ENCODE measurements at places on chromosomes 2 and 18.

- DNase-seq = no peak
Measured at GRCh38 chr2:98454500-98455235, 10.0 kb downstream of the INPP4A start.

GRCh38 chr2:141611-142010 is 95.3 kb upstream of the FAM110C start:
- DNase-seq = no peak

DNA sequence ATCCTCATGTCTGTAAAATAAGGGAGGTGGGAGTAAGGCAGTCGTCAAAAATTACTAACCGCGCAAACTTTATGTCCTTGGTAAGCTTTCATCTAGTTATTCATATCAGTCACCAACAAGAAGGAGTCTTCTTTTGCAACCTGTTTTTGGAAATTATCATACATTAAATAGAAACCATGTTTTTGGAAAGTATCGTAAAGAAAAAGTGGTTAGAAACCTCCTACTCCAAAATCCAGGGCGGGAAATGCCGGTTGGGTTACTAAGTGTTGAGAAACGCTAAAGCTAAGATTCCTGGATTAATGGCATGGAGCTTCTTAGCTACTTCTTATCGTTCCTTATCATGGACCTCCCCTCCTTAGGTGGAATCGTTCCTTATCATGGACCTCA is 778 bp downstream of the BBS5 start:
- no peak for DNase-seq

- DNase-seq = peak; percentile 60
Measured at GRCh38 chr2:12493031-12493513, 223.7 kb upstream of the TRIB2 start.

GRCh38 chr2:65675350-65675749 is 243.0 kb upstream of the SPRED2 start:
- DNase-seq = no peak

DNA sequence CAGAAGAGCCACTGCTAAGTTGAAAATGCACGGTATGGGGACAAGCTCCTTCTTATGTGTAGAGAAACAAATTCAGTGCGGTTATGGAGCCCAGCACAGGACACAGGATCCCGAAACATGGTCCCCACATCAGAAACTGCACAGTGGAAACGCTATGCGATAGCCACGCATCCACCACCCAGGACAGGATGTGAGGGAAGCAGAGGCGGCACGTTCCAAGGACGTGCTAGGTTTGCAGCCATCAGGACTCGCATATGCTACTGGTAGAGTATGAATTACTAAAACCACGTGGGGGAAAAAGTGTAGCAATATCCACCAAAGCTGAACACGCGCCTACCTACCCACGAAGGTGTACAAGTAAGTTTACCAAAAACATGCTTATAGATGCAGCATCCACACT is 34.7 kb upstream of the SNTG2 start:
- DNase-seq = no peak

GRCh38 chr2:189514104-189514503 is 66.5 kb downstream of the SLC40A1 start:
- no peak for DNase-seq

DNA sequence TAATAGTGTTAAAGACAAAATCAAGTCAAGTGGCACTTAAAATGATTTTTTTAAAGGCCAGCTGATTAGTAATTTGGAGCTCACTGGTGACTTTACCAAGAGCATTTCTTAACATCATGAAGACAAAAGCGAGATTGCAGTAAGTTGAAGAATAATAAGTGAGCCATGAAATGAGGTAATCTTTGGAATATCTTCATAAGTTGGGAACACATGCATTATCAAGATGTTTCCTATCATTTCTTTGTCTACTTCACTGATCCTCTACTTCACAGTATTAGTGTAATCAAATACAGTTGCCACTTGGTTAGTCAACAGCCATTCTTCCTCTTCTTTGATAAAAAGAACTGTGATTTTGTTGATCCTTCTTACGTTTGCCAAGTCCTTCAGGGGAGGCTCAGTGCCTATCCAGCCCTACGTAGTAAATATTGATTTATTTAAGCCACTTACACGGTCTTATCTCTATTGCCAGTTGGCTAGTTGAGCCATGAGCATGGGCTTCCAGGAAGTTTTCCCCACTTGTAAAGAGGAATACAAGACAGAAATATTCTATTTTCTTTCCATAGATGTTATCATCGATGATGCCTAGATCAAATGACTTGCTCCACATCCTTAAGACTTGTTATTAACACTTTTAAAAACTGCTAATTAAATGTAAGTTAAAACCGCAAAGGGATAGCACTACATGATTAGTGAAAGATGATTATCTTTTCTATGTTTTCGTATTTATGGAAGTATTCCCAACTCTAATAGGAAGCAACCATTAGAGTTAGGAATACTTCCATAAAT is 46.1 kb downstream of the YES1 start:
- no peak for DNase-seq

DNA sequence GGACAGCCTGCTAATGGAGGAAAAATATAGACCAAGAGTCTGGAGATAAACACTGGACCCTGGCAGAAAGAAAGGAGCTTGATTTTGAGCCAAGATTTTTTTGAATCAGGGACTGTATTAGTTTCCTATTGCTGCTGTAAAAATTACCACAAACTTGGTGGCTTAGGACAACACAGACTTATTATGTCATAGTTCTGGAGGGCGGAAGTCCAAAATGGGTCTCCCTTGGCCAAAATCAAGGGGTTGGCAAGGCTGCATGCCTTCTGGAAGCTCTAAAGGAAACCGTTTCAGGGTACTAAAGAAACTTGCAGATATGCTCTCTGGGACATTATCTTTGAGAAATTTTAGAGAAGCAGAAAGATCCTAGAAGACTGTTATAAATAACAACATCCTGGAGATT is 140.1 kb downstream of the BABAM2 start:
- no peak for DNase-seq

GRCh38 chr2:26848336-26849055 is 564 bp downstream of the DPYSL5 start:
- peak; percentile 57 for DNase-seq

- no peak for DNase-seq
Measured at GRCh38 chr2:224982226-224982625, 60.0 kb downstream of the DOCK10 start.

DNA sequence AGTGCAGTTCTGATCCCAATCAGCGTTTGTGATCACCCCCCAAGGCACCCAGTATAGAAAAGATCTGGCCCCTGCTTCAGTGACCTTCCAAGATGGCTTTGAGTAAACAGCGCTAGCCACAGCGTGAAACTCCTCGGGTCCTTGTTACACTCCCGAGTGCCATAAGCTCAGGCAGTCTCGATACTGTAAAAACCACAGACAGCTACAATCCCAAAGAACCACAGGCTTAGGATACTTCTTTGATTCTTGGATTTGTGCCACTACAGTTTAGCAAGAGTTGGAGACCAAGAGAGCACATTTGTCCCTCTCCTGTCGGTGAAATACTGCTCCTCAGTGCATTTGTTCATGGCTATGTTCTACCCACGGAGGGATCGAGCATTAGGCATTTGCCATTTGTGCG is 352.5 kb upstream of the ZNF521 start:
- DNase-seq = no peak

DNA sequence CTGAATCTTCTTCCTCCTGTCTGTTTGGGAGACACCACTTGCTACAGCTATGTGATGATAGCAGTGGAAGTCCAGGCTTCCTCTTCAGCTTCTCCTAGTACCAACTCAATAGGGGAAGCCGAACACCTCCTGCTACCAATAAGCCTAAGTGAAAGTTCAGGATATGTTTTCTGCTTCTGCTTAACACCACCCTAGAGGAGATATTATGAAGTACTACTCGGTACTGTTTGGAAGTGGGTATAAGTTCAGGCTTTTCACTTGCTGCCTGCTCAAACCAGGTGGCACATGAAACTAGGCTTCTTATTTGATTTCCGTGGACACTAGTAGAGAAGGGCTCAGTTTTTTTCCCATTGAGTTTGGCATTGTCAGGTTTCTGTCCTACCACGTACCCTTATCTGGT is 99.8 kb downstream of the PTPN4 start:
- no peak for DNase-seq

DNA sequence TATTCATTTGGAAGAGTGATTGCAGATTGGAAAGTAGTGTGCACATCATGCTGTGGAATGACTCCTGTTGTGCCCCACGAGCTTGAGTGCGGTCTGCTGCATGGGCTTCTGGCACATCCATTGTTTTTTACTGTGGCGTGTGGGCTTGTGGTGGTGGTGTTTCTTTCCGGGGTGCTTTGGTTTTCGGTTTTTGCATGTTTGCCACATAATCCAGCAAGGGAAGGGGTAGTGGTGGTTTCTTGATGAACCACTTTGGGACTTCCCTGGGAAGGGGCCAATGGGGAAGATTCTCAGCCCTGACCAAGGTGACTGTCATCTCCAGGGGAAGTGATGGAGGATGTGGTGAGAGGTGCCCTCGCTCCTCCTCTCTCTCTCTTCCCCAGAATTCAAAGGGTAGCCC is 57.0 kb downstream of the COA5 start:
- DNase-seq = peak; percentile 68

DNA sequence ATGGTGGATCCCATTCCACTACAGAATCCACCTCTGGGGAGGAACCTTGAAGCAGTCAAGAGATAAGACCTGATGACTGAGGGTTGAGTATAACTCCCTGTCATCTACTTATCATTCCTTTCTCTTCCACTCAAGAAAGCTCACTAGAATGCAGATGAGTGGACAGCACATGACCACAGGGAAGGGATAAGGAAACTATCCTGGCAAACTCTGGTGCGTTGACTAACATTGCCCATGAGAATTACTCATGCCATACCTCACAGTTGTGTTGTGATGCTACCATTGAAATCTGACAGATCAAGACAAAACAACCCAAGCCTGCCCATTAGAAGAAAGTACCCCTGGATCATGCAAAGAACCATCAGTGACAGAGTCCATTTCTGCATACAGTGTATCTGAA is 26.5 kb downstream of the SLC16A14 start:
- DNase-seq = no peak

DNA sequence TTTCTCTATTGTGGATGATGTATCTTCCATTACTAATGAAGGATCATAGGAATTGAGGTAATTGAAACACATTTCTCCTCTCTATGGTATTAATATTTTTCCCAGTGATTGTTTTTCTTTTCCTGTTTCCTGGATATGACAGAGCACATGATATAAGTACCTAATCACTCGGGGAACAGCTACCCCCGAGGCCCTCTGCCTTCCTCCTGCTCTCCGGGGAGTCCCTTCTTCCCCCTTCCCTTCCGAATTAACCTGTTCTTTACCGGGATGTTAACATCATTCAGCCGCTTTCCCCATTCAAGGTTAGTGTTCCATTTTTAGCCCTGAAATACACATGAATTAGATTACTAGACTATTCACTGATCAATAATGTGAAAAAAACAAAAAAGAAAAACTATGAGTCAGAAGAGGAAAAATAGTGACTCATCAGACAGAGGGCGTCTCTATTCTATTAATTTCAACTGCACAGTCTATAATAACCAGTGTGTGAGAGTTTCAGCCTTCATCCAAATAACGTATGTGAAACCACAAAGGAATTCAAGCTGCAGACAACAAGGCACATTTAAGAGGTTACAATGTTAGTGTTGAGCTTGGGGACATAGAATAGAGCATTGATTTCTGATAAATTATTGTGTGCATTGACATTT is 450.8 kb downstream of the DLGAP1 start:
- DNase-seq = no peak

- no peak for DNase-seq
Measured at GRCh38 chr2:50791271-50791670, 240.7 kb downstream of the NRXN1 start.

DNA sequence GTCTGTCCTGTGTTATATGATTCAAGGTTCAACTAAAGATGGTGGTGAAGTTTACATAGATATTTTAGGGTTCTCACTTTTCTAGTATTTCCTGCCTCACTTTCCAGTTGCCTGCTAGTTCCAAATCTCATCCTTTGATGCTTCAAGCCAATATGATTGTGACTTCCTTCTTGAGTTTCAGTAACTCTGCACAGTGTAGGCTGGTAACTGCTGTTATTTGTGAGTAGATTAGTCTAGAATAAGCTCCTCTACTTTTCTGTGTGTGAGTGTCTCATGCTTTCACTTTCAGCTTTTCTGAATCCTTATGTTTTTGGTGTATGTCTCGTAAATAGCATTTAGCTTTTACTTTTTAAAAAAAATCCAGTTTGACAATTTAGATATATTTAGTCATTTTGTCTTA is 42.6 kb downstream of the GALNT1 start:
- no peak for DNase-seq

DNA sequence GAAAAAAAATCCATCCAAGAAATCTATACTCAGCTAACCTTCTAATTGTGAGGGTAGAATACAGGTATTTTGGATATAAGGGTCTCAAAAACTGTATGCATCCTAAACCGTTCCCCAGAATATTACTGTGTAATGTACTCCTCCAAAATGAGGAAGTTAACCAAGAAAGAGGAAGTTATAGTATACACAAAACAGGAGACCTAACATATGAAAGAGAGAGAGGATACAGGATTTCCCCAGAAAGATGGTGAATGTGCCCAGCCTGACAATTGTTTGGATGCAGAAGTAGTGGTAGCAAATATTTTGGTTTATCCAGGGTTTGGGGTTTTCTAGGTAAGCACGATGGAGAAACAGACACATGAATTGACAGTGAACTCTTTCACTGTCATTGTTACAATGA is 50.6 kb downstream of the GALNT3 start:
- DNase-seq = no peak

- no peak for DNase-seq
Measured at GRCh38 chr2:228876276-228876675, 394.8 kb downstream of the PID1 start.

DNA sequence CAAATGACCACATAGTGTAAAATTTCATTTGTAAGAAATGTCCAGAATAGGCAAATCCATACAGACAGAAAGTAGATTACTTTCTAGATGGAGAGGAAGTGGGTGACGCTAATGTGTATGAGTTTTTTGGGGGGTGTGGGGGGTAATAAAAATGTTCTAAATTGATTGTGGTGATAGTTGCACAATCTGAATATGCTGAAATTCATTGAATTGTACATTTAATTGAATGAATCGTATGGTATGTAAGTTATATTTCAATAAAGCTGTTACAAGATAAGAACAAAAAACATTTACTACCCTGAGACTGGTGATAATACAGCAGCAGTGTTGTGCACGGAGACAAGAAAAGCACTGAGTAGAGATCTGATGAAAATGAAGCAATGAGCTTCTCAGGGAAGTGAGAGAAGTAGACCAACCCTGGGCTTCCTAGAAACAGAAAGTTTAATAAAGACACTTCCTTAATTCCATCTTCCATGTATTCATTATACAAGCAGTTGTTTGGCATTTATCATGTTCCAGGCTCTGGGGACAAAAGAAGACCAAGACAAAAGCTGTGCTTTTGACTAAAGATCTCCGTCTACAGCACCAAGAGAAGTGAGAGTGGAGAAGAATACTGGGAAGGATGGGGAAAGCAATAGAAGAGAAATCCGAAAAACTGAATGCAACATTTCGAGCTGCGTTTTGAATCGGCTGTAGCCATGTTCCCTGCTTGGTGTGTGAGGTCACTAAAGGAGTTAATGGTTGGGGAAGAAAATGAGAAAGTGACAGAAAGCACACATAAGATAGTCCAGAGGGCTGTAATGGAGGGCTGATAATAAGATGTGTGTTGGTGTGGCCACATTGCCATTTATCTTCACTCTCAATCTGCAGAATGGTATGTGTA is 1.8 kb upstream of the PDE11A start:
- no peak for DNase-seq
